ENCODE measurements at places on chromosomes 11 and 22.

- no peak for DNase-seq
Observed at GRCh38 chr11:106601684-106602297, 416.5 kb downstream of the GUCY1A2 start.

DNA sequence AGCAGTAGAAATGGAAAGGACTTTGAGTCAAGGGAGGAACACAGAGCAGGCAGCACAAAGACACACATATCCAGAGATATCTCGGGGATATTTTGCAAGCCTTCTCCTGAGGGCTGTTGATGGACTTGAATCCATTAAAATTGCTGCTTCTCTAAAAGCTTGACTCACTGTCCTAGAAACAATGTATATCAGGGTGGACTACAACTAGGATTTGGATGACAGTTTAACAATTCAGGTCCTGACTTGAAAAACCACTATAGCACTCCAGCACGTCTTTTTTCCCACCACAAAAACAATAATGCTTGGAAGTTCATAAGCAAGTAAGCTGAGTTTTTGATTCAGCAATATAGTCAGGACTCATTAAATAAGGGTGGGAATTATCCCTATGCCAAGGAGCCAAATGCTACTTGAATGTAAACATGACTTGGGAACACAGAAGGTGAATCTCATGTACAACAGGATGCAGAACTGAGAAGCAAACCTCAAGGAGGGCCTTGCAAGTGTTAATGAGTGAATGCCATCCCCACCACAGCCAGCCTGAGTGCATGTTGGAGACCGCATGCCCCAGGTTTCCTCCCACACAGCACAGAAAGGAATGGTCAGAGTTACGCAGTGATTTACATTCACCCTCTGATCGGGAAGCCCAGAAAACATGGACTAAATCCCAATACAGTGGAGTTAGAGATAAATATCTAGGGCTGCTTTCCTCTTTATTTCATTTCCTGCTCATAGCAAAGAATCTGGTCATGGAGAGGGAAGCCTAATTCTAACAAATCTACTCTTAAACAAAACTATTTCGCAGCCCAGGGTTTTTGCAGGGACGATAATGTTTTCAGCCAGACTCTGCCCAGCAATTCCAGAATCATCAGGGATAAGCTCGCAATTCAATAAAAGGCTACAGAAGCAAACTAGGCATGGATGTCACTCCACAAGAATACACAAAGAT is 98.4 kb upstream of the OR9G4 start:
- DNase-seq = no peak

GRCh38 chr11:36375353-36376008 is 79.4 kb downstream of the PRR5L start:
- no peak for DNase-seq

DNA sequence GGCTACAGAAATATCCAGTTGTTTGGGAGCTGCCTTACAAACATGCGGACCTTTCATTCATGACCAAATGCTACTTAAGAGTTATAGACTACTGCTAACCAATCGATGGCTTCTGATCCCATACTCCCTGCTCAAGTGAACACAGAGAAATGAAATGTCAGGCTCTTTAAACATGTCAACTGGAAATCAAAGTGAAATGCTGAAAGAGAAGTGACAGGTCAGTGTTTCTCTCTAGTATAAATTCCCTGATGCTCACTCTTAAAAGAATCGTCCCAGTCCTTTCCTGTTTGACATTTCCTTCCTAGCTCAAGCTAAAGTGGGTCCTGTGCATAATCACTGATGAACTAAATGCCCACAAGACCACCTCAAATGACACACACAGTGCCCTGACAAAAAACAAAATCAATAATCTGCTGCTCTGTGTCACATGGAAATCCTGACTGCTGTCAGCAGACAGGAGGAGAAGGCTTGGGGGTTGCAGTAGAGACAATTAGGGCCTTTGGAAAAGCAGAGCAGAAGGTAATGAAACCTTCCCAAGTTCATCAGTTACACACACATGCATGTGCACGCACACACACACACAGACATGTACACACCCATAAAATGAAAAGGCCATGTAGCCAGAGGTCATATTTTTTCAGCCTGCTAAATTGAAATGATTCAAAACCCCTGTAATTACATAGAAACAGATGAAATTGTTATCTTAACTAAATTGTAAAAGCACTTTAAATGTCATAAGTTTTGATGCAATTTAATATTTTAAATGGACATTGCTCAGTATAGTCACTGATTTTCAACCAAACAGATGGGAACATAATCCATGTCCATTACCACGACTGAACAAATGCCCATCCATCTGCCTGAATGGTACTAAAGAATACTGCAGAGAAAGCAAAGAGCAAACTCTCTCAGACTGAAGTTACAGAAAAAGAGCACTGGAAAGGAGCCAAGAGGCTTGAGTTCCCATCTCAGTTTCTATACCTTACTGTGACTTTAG is 330.7 kb downstream of the TTC28 start:
- DNase-seq = no peak

- no peak for DNase-seq
Observed at GRCh38 chr22:31377612-31378011, 21.8 kb upstream of the DRG1 start.

DNA sequence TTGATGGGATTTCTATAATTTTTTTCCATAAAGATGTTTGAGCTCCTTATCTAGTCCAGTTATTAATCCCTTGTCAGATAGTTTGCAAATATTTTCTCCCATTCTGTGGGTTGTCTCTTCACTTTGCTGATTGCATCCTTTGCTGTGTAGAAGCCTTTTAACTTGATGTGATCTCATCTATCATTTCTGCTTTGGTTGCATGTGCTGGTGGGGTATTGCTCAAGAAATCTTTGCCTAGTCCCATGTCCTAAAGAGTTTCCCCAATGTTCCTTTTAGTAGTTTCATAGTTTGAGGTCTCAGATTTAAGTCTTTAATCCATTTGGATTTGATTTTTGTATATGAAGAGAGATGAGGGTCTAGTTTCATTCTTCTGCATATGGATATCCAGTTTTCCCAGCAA is 1.7 kb upstream of the IL2RB start:
- no peak for DNase-seq

DNA sequence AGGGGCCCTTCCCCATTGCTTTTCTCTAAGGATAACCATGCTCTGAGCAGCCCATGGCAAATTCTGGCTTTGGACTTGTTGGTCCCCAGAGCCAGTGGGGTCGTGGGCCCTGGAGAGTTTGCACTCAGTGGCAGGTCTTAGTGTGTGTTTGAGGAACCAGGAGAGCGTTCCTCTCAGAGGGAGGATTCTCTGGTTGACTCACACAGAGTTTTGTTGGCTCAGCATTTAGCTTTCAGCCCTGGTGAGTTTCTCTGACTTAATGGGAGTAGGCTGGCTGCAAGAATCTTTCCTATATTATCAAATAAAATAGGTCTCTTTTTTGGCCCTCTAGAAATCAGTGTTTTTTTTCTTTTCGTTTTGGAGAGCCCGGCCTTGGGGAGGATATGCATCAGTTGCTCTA is 20.9 kb downstream of the ST14 start:
- DNase-seq = no peak

DNA sequence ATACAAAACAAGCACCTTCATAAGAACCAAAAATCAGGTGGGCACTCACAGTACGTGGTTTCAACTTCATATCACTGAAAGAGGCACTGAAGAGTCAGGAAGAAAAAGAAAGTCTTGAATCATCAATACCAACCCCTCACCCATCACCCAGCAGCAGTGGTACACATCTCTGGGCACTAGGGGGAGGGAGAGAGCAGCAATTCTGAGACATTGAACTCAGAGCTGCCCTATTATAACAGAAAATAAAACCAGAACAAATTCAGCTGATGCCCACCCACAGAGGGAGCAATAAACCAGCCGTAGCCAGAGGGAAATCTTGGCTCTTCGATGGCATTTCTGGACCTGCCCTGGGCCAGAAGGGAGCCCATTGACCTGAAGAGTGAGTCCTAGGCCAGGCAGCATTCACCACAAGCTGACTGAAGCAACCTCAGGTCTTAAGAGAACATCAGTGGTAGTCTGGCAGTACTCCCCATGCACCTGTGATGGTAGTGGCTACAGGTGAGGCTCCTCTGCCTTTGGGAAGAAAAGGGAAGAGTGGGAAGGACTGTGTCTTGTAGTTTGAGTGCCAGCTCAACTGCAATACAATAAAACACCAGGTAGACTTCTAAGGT is 42.2 kb upstream of the FAM181B start:
- no peak for DNase-seq

DNA sequence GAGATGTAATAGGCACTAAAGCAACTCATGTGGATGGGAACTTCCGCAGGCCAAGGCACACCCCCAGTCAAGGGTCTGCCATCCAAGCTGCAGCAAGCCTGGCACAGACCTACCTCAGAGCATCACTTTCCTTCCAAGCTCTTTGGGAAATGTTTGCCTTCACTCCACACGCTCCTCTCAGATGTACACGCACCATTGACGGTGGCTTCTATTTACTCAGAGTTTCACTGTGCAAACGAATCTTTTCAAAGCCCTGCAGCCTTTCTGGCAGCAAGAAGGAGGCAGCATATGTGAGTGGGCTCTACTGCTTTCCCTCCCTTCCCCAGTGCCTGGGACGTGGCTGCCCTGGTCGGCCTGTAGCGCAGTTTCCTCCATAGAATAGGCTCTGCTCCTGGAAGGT is 60.9 kb upstream of the USP47 start:
- DNase-seq = no peak

Measured in posterior cingulate gyrus (tissue), 11 donors.